ENCODE measurements at places on chromosomes 13 and 19.

GRCh38 chr19:294946-295686 lies 3.9 kb upstream of the PLPP2 start:
- DNase-seq, result peak; percentile 5

DNA sequence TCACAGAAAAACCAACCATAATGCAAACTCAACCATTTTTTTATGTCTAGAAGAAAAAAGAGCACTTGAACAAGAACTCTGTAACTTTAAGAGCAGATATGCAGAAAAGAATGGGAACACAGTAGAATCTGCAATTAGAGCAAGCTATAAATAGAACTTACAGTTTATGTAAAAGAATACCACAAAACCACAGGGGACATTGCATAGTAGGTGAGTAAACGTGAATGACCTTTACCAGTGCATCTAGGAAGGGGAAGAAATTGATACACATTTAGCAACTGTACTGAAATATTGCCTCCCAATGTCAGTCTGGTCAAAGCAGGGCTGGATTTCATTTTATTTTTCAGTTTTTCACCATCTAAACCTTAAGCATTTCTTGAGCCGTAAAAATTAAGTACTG lies 242.2 kb upstream of the EDNRB start:
- DNase-seq, result no peak

GRCh38 chr13:107203146-107203847 lies 635.4 kb upstream of the ARGLU1 start:
- no peak for DNase-seq

- DNase-seq, result no peak
These were observed 1.7 kb downstream of the COX7A1 start for GRCh38 chr19:36150586-36150985.

- DNase-seq, result no peak
These were observed 16.6 kb downstream of the GPR12 start for GRCh38 chr13:26743971-26744370.

- peak; percentile 4 for DNase-seq
These were observed 422 bp downstream of the ZNF71 start for GRCh38 chr19:56595548-56595899.

DNA sequence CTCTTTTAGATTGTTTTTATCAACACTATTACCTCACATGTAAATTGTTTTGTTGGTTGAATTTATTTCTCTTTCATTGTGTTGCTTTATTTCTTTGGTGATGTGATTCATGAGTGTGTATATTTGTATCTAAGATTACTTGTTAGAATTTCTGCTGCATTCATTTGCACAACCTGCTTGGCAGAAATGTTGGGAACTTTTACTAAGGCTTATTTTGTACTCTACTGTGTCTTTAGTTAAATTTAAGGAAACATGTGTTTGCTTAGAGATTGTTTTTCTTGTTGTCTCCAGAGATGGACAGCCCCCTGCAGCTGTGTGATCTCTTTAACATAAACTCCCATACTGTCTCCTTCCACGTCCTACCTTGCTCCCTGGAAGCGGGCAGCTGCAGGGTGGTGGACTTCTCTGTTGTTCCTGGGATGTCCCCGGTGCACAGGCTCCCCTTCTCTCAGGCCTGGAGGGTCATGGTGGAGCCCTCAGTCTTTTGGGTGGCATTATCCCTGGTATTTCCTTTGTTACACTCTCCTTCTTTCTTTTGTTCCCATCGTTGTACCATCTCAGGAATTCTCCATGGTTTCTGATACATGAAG lies 212.0 kb upstream of the SPRY2 start:
- no peak for DNase-seq

GRCh38 chr13:78785764-78786163 lies 126.8 kb upstream of the OBI1 start:
- DNase-seq, result no peak

DNA sequence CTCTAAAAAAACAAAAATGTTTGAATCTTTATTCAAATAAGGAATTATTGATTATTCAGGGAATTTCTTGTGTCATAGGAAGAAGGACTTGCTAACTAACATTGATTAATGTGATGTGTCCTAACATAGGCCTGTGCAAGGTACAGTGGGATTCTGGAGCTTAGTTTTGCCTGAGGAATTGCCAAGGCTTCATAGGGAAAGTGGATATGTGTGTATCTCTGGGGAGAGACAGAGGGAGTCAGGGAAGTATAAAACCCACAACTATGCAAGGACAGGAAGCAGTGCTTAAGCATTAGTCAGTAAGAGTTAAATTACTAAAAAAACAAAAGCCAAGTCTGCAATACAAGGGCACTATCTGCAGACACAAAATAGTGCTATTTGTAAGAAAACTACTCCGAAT lies 59.6 kb downstream of the WDFY2 start:
- DNase-seq, result no peak

DNA sequence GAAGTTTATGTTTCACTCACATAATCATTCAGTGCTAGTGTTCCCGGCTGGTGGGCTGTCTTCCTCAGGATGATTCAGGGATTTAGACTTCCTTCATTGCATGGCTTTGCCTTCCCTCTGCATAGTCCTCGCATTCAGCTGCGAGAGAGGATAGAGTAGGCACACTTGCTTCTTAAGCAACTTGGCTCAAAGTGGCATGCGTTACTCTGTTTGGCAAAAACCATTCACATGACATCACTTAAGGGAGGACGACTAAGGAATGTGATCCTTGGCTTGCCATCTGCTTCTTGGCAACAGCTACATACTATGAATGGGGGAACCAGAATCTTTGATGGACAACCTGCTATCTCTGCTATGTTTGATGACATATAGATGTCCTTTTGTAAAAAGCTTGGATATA lies 359.3 kb downstream of the TDRD3 start:
- no peak for DNase-seq

DNA sequence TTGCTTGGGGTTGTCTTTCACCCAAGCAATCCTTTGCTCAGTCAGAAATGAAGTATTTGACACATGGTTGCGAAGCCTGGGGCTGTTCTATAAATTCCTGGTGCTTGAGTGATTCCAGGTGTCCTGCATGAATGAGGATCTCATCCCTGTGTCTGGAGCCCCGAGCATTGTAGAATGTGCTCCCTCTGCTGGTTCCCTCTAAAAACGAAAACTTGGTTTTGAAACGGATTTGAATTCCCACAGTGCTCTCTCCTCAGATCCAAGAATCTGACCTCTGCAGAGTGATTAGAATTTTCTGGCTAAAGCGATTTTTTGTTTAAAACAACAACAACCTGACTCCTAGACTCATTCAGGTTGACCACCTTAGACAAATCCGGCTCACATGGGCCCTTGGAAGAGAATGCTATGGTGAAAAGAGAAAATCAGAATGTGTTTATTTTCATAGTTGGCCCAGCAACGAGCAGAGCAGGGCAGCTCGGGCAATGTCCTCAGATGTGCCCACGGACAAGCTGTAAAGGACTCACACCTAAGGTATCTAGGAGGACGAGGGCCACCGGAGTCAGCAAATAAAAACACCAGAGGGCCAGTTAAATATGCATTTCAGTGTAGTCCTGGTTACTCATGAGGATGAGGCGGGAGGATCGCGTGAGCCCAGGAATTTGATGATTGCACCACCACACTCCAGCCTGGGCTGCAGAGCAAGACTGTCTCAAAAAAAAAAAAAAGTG lies 8.7 kb upstream of the ATP12A start:
- peak; percentile 11 for DNase-seq

GRCh38 chr13:51035469-51035868 lies 75.6 kb downstream of the C13orf42 start:
- DNase-seq, result no peak

All from Jurkat, Clone E6-1 (cell line).